ENCODE measurements at places on chromosomes 2 and 18. TPM values are rescaled to one million over a fixed set of nuclear protein-coding genes. Genes with fewer than 3 reads are reported as not detected.

- no peak for DNase-seq
Measured at GRCh38 chr18:39561126-39561525, 1995.5 kb upstream of the CELF4 start.

GRCh38 chr2:30509716-30510115 is 62.7 kb downstream of the LCLAT1 start:
- no peak for DNase-seq

DNA sequence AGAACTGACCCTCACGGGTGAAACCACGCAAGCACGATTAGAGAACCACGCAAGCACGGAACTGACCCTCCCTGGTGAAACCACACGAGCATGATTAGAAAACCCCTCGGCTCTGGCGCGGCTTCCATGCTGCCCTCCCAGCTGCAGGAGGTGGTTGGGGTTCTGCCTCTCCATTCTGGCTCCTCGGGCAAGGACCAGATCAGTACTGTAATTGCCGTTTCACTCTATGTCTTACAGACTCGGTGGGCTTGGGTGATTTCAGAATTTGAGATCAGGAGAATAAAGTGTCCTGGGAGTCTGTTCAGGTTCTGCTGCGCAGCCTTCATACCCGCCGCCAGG is 58.3 kb upstream of the KCNG2 start:
- DNase-seq = no peak

GRCh38 chr2:150207979-150208378 is 279.5 kb downstream of the RND3 start:
- no peak for DNase-seq

The MAP3K19 gene
- polyA plus RNA-seq = not detected

The PCARE gene
- not detected for polyA plus RNA-seq

DNA sequence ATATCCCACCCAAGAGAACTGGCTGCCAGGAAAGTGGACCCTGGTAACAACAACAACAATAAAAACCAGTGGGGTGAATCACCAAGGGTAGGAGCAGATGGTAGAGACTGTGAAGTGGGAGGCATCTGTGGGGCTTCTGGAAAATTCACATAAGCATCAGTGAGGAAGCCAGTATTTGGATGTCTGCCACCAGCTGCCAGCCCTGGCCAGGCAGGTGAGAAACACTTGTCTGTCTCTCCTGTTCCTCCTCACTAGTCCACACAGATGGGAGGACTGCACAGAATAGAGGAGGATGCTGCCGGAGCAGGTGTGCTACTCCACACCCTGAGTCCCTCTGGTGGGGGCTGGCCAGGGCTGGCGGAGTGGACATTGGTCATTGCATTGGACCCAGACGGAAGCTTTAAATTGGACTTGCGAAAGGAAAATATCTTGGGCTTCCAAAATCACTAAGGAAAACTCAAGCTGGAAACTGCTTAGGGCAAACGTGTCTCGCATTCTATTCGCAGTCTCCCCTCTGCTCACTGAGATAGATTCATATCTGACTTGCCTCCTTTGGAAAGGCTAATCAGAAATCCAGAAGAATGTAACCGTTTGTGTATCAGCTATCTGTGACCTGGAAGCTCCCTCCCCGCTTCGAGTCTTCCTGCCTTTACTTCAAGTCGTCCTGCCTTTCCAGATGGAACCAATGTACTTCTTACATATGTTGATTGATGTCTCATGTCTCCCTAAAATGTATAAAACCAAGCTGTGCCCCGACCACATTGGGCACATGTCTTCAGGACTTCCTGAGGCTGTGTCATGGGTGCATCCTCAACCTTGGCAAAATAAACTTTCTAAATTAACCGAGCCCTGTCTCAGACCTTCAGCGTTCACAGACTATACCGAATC is 69.1 kb downstream of the NAB1 start:
- DNase-seq = no peak

DNA sequence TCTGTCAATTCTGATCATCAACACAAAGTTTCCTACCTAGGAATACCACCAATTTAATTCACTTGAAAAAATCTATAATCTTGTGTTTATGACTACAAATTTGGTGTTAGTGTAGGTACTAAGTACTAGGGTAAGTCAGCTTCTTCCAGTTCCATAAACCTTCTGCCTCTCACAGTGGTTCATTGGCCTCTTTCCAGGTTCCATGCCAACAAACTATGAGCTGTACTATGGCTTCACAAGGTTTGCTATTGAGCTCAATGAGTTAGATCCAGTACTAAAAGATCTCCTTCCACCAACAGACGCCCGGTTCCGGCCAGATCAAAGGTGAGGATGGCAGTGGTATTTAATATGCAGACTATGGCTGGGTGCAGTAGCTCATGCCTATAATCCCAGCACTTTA is 58.8 kb downstream of the PRKRA start:
- no peak for DNase-seq

- DNase-seq = no peak
Measured at GRCh38 chr18:37327063-37327577, 238.5 kb downstream of the CELF4 start.

Data from CD14-positive monocyte (primary cell).